Thoracic aorta (tissue), 2 donors: ENCODE measurements at places on chromosomes 5 and 9. TPM values are rescaled to one million over a fixed set of nuclear protein-coding genes. Genes with fewer than 3 reads are reported as not detected.

Gene CAMK4
- total RNA-seq, result 3.8 TPM

Gene PCDHB15
- total RNA-seq, result 6.1 TPM

Gene ZFP2
- total RNA-seq, result 1.1 TPM

DNA sequence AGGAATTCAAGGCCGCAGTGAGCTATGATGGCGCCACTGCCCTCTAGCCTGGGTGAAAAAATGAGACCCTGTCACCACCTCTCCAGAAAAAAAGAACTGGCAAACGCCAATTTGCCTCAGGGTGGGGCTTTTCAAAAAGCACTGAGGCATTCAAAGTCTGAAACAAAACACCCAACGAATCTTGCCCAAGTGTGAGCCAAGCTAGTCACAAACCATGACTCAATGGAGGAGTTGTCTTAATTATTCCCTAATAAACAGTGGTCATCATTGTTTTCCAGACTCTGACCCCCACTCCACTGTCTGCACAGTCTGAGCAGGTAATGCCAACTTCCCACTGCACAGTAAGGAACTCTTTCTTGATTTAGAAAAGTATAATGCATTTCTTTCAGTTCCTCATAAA lies 16.8 kb downstream of the FRMD3 start:
- no peak for DNase-seq

DNA sequence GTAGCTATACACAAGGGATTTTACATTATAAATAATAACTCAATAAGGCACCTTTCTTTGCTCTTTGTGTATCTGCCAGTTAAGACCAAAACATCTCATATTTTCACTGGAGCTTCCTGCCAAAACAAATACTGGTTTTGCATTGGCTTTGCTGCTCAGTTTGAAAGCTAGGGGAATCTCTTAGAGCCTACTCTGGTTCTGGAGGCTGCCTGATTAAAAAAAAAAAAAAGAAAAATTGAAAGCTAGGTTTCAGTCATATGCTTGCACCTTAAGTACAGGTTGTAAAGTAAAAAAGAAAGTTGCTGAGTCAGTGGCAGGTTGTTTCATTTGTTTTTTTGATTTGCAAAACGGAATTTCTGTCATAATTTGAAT lies 2.3 kb downstream of the DENND4C start:
- DNase-seq, result no peak

- no peak for DNase-seq
These were observed 84.9 kb downstream of the TEK start for GRCh38 chr9:27193886-27194285.

DNA sequence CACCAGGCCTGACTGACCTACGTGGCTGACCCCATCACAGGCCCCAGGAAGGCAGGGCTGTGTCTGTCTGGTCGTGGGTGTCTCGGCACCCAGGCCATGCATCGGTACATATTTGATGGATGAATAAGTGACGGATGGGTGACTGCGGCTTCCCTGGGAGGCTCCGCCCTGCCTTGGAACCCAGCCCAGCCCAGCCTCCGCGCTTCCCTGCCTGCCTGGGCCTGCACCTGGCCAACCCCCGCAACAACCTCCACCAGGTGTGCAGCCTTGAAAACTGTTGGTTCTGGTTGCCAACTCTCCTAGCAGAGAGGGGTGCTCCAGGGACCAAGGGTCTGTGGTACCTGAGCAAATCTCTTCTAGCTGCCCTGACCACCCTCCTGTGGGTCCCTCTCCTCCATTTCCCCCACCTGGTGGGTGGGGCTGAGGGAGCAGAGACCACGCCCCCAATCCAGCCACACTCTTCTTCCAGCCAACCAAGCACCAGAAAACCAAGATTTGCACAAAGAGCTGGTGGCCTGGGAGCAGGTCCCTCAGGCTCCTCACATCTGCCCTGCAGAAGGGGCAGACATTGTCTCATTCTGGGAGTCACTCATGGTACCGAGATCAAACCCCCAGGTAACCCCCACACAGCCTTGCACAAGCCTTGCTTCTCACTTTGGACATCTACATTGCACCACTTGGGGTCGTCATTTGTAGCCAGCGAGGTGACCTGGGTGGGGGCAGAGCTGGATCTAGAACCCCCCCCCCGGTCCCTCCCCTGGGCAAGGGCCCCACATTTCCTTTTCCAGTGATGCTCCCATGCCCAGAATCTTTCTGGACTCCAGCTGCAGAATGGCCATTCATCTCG lies 100.6 kb upstream of the IER5L start:
- DNase-seq, result no peak

GRCh38 chr9:7976856-7977255 lies 177.3 kb upstream of the DMAC1 start:
- no peak for DNase-seq

DNA sequence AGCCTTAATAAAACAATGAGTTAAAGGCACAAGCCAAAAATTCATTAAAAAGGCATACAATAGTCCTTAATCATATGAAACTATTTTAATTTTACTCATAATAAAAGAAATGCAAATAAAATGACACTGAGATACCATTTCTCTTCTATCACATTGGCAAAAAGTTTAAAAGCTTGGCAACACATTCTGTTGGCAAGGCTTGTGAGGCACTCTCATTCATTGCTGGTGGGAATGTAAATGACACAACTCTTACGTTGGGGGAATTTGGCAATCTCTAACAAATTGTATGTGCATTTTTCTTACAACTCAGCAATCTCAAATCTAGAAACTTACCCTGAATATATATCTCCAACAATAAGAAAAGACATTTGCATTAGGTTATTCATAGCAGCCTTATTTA lies 111.6 kb downstream of the PRELID2 start:
- DNase-seq, result no peak

DNA sequence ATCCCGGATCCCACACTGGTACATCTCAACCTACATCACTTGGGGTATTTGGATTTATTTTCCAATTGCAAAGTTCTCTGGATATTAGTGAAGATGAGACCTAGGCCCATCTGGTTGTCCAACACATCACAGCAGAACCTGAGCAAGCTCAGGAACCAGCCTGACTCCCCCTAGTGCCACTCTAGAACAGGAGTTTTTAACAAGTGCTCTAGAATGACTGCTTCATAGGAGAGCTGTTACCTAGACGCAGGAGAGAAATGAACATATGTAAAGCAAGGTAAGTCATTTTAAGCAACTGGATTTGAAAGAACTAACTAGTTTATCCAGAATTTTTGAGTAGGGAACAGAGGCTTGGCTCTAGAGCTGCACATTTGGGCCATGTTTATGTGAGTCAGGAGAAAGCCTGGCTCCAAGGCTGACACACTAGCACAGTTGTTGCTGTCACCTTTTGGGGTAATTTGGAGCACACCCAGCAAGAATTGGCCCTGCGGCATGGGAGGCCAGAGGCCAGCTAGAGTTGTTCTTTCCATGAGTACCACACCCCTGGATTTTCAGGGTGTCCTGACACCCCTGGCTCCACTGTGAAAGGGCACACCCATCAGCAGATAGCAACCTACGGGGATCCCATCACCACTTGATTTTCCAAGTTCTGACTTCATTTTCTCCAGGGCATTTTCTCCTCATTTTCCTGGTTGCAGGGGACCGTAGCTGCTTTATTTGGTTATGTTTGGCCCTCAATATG lies 110.9 kb upstream of the LPAR1 start:
- DNase-seq, result no peak
